ENCODE measurements at places on chromosomes 12 and 14. TPM values are rescaled to one million over a fixed set of nuclear protein-coding genes. Genes with fewer than 3 reads are reported as not detected.

DNA sequence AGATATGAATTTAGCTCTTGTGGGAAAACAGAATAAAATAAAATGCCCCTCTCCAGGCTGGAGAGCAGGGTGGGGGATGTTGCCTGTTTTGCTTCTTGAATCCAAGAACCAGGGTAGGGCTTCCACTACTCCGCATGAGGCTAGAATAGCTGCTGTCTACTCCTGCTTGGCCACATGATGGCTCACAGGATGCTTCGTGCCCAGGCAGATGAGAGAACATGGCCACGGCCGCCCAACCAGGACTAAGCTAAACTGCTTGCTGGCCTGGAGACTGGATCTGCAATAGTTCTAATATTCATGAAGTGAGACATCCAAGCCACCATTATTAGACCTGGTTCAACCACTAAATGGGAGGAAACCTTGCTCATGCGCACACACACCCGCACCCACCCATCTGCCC is 122.2 kb upstream of the METAP2 start:
- peak; percentile 71 for DNase-seq
- H3K4me3 ChIP-seq, result no peak overlapping the region
- no peaks in the 10 kb centered on the region for H3K36me3 ChIP-seq
- no peaks in the 10 kb centered on the region for H3K4me1 ChIP-seq

GRCh38 chr12:102396276-102396675 is 84.1 kb downstream of the IGF1 start:
- H3K4me1 ChIP-seq, result peaks cover 6% of the 10 kb centered on the region
- H3K36me3 ChIP-seq, result no peaks in the 10 kb centered on the region
- no peak overlapping the region for H3K27ac ChIP-seq

The CLEC14A gene
- 0.59 TPM for total RNA-seq

- H3K4me3 ChIP-seq, result no peak overlapping the region
- H3K4me1 ChIP-seq, result no peaks in the 10 kb centered on the region
- no peaks in the 10 kb centered on the region for H3K27me3 ChIP-seq
- no peaks in the 10 kb centered on the region for H3K36me3 ChIP-seq
- H3K27ac ChIP-seq, result no peak overlapping the region
These were observed 94.6 kb downstream of the PPM1A start for GRCh38 chr14:60343571-60344071.

GRCh38 chr12:2813214-2814185 is 1.0 kb downstream of the ITFG2 start:
- peak overlapping the region; percentile 97 for H3K4me3 ChIP-seq
- DNase-seq, result peak; percentile 83
- no peaks in the 10 kb centered on the region for H3K4me1 ChIP-seq
- peak overlapping the region; percentile 95 for H3K27ac ChIP-seq
- peaks cover 15% of the 10 kb centered on the region for H3K36me3 ChIP-seq

The LIN7A gene
- 16.3 TPM for total RNA-seq

- H3K27ac ChIP-seq, result peak overlapping the region; percentile 54
- peaks cover 4% of the 10 kb centered on the region for H3K4me1 ChIP-seq
- DNase-seq, result peak; percentile 84
- peak overlapping the region; percentile 99 for H3K4me3 ChIP-seq
These were observed 790 bp downstream of the SSH1 start for GRCh38 chr12:108856428-108857157.

- H3K4me1 ChIP-seq, result no peaks in the 10 kb centered on the region
- no peaks in the 10 kb centered on the region for H3K36me3 ChIP-seq
- no peak overlapping the region for H3K4me3 ChIP-seq
- H3K27me3 ChIP-seq, result no peaks in the 10 kb centered on the region
- DNase-seq, result no peak
These were observed 190.3 kb upstream of the ATF7IP start for GRCh38 chr12:14175206-14175605.
